ENCODE measurements at places on chromosomes 5 and 9.

DNA sequence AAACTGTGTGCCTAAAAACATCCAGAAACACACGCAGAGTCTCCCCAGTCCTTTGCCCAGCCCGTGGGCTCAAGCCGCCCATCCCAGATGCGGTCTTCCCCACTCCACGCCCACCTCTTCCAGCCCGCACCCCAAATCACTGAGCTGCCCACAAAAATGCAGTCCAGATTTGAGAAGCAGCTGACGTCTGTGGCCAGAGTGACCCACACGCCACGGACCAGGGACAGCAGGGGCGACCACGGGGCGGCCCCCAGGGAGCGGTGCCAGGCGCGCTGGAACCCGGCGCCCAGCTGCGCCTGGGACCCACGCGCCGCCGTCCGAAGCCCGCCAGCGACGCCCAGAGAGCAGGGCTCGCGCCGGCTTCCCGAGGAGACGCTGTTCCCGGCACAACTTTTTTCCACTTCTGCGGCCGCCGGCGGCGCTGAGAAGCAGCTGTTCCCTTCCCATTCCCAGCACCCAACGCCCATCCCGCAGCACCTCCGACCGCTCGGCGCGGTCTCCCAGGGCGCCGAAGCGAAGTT, 674 bp downstream of the LHFPL2 start:
- peak; percentile 21 for DNase-seq

GRCh38 chr9:120899490-120900068, 22.6 kb upstream of the PHF19 start:
- DNase-seq = no peak

DNA sequence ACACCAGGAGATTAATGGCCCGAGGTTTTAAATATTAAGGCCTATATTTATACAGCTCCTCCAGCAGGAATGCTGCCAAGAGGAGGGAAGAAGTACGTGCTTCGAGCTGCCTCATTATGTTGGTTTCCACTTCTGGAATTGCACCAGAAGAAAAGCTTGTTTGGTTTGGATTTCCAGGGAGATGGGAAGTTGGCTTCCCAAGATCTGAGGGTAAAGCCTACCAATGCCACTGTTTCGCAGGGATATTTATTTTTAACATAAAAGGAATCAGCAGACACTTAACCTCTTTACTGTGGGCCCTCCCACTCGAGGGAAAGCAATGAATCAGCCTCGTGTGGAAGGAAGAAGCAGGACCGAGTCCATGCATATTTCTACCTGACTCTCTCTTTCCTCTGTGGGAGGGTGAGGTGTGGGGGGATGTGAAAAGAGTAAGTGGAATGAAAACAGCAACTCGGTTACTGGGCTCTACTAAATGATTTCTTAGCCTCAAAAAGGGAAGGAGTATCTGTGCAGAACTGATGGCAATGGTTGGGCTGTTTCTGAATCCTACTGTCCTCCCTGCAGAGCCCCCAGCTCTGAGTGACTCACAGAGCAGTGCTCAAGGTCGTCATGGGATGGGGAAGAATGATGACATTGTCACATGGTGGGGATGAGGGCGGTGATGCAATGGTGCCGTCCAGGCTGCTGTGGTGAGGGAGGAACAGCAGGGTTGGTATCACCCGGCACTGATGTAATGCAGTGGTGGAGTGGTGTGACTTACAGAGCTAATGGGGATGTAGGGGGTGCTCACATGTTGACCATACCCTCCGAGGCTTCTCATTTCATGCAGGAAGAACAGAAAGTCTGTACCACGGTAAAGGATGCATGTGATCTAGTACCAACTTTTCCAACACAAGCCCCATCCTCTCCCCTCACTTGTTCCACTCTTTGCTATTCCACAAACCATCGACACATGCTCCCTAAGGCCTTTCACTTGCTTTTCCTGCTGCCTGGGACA, 215.0 kb upstream of the PANK3 start:
- DNase-seq = peak; percentile 98

GRCh38 chr5:132099076-132099748, 25.6 kb downstream of the CSF2 start:
- peak; percentile 9 for DNase-seq

GRCh38 chr9:96423322-96423984, 5.3 kb upstream of the ZNF367 start:
- DNase-seq = no peak
